CD4-positive, alpha-beta T cell treated with Interleukin-6 for 4 hours (primary cell): ENCODE measurements at places on chromosomes 16 and 17.
A peak's percentile ranks its signal among the peaks of the same experiment; 100 is the strongest.

GRCh38 chr16:47016700-47017133 is 43.2 kb upstream of the DNAJA2 start:
- peak; percentile 5 for DNase-seq

GRCh38 chr16:23500862-23501225 is 9.4 kb downstream of the GGA2 start:
- no peak for DNase-seq

- peak; percentile 37 for DNase-seq
Observed at GRCh38 chr16:11583889-11584565, 2.7 kb downstream of the LITAF start.

- DNase-seq: no peak
Observed at GRCh38 chr16:85901773-85902365, 2.9 kb downstream of the IRF8 start.

GRCh38 chr16:28879261-28879840 is 1.1 kb downstream of the ATP2A1 start:
- DNase-seq: no peak

GRCh38 chr16:79393127-79393526 is 207.4 kb downstream of the MAF start:
- DNase-seq: no peak

- no peak for DNase-seq
Observed at GRCh38 chr17:12342609-12343435, 322.1 kb downstream of the MAP2K4 start.

GRCh38 chr17:10844621-10845387 is 6.9 kb upstream of the PIRT start:
- DNase-seq: peak; percentile 82

DNA sequence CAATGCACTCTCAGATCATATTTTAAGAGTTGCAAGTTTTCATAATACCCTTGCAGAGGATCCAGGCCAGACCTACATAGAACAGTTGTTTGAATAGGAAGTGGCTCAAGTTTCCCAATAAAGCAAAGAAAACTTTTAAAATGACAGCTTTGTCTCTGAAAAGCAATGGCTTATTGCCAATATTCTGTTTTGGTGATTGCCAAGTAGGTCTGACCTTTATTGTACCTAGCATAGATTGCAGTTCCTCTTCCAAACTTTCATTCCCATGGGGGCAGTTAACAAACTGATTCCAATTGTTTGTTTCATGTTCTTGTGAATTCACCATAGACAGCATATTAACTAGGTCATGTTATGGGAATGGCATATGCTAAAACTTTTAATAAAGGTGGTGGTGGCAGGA is 664.6 kb upstream of the CA10 start:
- no peak for DNase-seq

GRCh38 chr17:50816771-50817751 is 18.3 kb upstream of the WFIKKN2 start:
- DNase-seq: peak; percentile 75

- no peak for DNase-seq
Observed at GRCh38 chr17:14762736-14763479, 462.0 kb downstream of the HS3ST3B1 start.

DNA sequence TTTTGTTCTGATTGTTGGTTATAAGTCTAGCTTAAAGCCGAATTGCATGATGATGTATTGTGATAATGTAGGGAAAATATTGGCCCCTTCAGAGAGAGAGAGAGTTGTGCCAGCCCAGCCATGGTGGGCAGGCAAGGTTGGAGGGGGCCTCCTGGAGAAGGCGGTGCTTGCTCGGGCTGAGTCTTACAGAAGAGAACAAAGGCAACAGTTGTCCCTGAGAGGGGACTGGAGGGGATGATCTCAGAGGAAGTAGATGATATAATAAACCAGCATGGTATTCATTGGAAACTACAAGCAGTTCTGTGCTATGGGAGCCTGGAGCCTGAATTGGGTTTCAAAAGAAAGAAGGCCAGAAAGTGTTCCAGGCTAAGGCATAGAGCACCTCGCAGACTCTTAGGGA is 173.8 kb downstream of the RPTOR start:
- no peak for DNase-seq

GRCh38 chr16:28491230-28491969 is 474 bp downstream of the CLN3 start:
- DNase-seq: peak; percentile 41

- DNase-seq: no peak
Observed at GRCh38 chr16:17602678-17603077, 131.9 kb upstream of the XYLT1 start.

DNA sequence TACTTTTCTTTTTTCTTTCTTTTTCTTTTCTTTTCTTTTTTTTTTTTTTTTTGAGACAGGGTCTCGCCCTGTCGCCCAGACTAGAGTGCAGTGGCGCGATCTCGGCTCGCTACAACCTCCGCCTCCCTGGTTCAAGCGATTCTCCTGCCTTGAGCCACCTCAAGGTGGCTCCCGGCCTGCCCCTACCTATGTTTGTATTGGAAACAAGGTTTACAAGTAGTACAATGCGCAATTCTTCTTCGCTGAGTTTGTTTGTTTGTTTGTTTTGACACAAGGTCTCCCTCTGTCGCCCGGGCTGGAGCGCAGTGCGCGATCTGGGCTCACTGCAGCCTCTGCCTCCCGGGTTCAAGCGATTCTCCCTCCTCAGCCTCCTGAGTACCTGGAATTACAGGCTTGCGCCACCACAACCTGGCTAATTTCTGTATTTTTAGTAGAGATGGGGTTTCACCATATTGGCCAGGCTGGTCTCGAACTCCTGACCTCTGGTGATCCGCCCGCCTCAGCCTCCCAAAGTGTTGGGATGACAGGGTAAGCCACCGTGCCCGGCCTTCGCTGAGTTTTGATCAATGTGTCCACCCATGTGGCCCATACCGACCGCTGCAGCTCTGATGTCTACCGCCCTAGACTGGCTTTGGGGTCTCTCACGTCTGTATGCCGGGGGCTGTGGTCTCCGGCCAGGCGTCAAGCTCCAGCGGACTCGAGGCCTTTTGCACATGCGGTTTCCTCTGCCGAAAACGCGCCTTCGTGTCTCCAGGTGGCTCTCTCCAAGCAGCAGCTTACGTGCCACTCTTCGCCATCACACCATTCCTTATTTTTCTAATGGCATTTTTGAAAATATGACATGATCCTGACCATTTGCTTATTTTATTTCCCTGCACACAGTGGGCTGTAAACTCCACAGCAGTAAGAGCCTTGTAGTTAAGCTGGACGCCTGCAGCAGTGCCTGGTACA is 1.1 kb upstream of the YBX2 start:
- no peak for DNase-seq

- DNase-seq: peak; percentile 75
Observed at GRCh38 chr17:17729620-17730249, 48.5 kb downstream of the RAI1 start.
